ENCODE measurements at places on chromosomes 3 and 15.

DNA sequence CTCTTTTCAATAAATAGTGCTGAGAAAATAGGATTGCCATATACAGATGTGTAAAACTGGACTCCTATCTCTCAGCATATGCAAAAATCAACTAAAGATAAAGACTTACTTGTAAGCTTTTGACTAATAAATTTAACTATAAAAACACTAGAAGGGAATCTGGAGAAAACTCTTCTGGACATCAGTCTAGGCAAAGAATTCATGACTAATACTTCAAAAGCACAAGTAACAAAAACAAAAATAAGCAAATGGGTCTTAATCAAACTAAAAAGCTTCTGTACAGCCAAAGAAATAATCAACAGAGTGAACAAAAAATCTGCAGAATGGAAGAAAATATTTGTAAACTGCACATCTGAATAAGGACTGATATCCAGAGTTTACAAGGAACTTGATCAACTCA, 1122.2 kb downstream of the TBL1XR1 start:
- DNase-seq = no peak

GRCh38 chr3:13019243-13020095, 53.8 kb downstream of the IQSEC1 start:
- no peak for DNase-seq

GRCh38 chr3:112627419-112627818, 13.5 kb downstream of the CCDC80 start:
- no peak for DNase-seq

DNA sequence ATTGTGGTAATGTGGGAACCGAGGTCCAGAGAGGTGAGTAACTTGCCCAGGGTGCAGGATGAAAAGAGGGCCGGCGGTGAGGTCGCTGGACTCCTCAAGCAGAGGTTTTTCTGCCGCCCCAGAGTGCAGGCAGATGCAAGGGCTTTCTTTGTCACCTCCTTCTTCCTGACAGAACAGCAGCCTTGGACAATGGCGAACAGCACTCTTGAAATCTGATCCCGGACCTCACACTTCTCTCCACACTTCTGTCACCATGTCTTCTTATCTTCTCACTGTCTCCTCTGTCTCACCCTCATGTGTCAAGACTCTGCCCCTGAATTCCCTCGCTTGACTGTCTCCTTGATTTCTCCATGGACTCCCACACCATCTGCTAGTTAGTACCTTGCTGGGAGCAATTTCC, 15.4 kb upstream of the VPS8 start:
- no peak for DNase-seq

GRCh38 chr3:126033765-126034164, 50.2 kb downstream of the SLC41A3 start:
- no peak for DNase-seq

DNA sequence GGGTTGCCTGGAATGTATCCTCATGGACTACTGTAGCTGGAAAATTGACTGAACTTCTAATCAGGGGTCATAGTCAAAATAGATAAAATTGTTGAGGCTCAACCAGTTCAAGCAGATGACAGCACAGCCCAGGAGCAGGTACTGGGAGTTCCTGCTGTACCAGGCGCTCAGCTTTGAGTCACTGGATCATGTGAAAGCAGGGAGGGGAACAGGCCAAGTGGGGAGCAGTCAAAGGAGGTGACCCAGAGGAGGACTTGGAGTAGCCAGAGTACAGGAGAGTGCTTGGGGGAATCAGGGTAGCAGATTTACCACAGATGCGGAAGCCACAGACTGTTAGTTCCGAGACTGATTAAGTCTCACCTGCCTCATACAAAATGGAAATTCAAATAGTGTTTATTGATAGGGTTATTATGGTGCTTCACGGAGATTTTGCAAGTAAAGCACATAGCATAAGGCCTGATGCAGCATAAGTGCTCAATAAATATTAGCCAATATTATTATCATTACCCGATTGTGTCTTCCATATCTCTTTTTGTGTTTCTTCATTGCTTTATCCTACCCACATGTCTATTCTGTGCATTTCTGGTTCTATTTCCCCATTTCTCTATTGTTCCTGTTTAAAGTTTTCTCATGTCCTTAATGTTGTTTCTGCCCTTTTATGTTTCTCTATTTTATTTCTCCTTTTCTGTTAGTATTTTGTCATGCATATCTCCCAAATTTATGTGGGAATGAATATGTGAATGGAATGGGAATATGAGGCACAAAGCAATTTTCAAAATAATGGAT, 369.2 kb upstream of the MCTP2 start:
- no peak for DNase-seq

GRCh38 chr15:94135486-94136147, 95.7 kb upstream of the MCTP2 start:
- no peak for DNase-seq

- no peak for DNase-seq
Observed at GRCh38 chr15:35657679-35658311, 111.8 kb upstream of the DPH6 start.

GRCh38 chr3:103818800-103819199, 1384.0 kb downstream of the ZPLD1 start:
- no peak for DNase-seq

- DNase-seq = no peak
Observed at GRCh38 chr15:100661156-100661555, 58.8 kb downstream of the ASB7 start.

DNA sequence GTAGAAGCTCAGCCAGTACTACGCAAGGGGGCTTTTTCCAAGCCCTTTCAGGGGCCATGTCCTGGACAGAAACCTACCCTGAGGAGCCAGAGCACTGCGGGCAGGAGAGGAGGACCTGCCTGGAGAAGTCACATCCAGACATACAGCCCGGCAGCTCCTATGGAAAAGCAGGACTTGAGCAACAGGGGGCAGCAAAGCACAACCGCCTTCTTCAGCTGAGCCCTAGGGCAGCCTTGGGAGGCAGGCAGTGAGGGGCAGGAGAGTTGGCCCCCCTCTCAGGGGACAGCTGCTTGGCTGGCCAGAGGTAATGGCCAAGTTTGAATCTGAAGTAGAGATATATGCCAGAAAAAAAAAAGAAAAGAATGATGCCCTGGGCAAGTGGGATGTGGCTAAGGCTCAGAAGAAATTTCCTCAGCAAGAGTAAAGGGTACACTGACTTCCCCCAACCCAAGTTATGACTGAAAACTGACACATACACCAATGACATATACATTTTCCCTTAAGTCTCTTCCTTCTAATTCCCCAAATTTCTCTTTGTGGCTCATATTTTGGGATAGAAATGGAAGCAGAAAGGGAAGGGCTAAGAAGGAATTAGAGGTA, 56.9 kb downstream of the CYP19A1 start:
- DNase-seq = peak; percentile 61

- no peak for DNase-seq
Observed at GRCh38 chr3:121969631-121970030, 52.4 kb downstream of the ILDR1 start.

DNA sequence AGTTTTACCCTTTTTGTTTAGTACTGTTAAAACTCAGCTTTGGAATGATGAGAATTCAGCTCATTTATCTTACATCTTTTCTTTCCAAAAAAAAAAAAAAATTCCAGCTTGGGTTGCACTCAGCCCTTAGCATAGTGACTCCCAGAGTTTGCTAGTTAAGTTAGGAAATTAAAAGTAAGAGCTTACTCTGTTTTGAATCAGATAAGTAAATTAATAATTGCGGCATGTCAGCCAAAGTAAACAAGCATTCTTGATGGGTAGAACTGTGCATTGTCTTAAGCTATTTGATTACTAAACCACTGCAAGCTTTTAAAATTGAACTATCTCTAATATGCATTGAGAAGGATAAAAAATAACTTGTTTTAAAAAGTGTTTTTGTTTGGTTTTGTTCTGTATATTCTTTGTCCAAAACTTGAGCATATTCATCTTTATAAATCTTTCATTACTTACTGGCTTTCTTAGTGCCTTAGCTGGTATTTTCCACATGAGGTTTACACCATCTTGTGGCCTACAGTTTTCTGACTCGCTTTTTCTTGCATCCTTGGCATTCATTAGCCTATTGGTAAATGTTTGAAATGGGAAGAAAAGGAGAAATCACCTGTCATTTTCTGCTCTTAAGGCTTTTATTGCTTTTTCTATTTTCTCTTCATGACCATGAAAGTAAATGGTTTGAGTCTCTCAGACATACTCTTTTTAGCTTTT, 107.6 kb downstream of the FILIP1L start:
- DNase-seq = no peak

DNA sequence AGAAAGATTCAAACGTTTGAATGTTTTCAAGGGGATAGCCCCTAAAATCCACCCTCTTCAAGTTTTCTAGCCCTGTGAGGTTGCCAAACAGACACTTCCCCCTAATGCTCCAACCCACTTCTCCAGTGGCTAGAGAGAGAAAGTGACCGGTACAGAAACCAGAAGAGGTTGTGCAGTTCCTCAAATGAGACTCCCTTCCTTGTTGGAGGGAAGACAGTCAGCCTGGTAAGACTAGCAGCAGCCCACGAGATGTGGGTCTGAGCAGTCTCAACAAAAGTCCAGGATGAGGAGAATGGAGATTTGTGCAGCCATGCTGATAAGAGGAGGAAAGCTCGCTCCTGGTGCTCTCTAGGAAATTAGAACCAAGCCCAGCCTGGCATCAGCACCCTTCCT, 222.8 kb upstream of the TPRG1 start:
- no peak for DNase-seq

GRCh38 chr3:134083626-134084241, 54.0 kb upstream of the SLCO2A1 start:
- no peak for DNase-seq

GRCh38 chr15:62145015-62145735, 19.9 kb downstream of the C2CD4B start:
- no peak for DNase-seq

DNA sequence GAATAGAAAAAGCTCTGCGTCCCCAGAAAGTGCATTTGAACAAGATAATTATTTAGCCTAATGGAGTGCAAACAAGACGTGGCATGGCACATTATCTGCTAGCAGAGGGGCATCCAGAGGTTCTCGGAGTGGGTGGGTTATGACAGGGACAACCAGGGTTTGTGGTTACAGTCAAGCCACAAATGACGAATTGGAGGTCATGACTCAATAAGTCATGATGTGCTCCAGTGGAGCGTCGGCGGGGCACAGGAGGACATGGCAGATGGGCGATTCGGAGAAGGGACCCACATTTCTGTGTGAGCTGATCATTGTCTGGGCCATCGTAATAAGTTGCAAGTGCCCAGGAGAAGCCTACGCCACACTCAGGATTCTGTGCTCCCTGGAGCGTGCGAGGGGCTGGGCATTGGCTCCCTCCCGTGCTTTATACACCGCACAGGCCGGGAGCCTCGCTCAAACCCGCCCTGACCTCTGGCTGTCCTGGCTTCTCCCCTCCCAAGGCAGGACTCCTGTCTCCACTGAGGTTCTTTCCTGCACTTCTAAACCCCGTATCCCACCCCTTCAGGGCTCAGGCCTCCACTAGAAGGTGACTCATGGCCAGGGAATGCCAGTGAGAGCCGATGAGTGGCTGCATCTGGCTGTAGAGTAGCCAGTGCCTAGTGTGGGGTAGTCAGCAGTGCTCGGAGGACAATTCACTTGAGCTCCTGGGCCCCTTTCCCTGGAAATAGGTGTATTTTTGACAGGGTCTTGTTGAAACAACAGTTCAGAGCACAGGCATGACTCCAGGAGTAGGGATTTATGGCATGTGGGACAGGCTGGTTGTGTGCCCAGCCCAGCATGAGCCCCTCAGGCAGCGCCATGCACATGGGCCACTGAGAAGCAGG, 67.4 kb downstream of the GRIP2 start:
- DNase-seq = no peak

- DNase-seq = no peak
Observed at GRCh38 chr3:176920766-176921160, 276.5 kb downstream of the TBL1XR1 start.

- peak; percentile 27 for DNase-seq
Observed at GRCh38 chr3:170961616-170962400, 53.4 kb upstream of the EIF5A2 start.

DNA sequence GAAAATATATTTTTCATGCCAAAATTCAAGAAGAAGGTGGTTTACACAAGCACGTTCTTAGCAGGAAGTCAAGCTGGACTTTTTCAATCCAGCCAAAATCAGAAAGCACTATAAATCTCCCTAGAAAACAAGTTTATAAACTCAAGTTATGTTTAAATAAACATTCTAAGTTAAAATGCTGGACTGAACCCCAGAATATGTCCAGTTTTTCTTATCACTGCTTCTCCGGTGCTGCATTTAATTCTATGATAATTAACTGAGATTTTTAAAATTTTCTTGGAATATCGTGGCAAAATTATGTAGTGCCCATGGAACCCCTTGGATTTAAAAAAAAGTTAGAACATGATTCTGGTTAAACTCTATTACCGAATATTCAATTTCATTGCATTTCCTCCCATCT, 218.2 kb upstream of the MDFIC2 start:
- DNase-seq = no peak

DNA sequence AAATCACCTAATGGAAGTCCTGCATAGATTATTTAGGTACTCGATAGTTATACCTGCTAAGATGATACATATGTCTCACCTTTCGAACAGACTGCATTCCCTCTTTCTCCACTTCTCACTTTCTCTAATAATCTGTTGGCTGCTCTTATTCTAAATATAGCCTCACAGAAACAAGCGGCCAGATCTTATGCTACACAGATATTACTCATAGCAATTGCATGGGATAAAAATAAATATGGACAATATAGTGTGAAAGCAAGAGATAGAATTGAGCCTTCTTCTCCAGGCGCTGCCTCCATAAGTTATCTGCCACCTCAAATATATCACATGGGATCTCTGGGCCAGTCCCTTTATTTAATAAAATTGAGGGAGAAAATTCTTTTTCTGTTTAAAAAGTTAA, 29.5 kb upstream of the TGFBR2 start:
- no peak for DNase-seq

GRCh38 chr3:180881065-180881801, 31.2 kb upstream of the FXR1 start:
- DNase-seq = no peak

DNA sequence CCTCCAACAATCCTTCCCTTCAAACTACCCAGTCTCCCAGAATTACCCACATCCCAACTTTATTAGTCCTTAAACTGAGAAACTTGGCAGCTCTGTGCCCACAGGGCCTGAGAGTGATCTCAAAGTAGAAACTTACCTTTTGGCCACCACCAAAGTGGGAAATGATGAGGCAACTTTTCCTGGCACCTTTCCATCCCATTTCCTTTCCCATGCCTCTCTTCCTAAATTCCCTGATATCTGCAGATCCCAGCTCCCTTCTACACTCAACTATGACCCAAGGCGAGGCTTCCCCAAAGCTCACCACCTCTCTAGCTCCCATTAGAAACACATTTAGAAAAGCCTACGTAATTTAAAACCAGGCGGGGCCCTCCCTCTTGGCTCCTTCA, 271.9 kb downstream of the FOXP1 start:
- no peak for DNase-seq

- no peak for DNase-seq
Observed at GRCh38 chr3:25057379-25057778, 370.7 kb upstream of the RARB start.

- no peak for DNase-seq
Observed at GRCh38 chr15:74216949-74217348, 14.4 kb upstream of the STRA6 start.

DNA sequence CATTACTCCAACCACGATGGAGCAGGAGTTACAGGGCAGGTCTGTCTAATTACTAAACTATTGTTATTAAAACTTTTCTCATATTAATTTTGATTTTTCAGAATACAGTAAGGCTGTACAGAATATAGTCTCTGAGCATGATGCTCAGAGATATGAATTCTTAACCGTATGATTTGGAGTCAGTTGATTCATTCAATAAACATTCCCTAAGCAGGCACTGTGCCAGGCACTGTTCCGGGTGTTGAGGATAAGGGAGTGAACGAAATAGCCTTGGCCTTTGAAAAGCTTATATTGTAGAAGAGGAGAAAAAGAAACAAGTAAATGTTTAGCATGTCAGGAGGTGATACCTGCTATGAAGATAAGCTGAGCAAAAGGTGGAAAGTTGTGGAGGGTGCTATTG, 187.3 kb downstream of the KCNAB1 start:
- DNase-seq = no peak
